Activated naive CD4-positive, alpha-beta T cell treated with anti-CD3 and anti-CD28 coated beads, Interleukin-2, amount 50 U/mL, for 72 hours (primary cell): ENCODE measurements at places on chromosomes 5 and 9. TPM values are rescaled to one million over a fixed set of nuclear protein-coding genes. Genes with fewer than 3 reads are reported as not detected.

ARSI gene
- total RNA-seq = not detected

PHF24 gene
- 0.09 TPM for total RNA-seq

TMEM232 gene
- 0.93 TPM for total RNA-seq

C9orf50 gene
- total RNA-seq = not detected

DNA sequence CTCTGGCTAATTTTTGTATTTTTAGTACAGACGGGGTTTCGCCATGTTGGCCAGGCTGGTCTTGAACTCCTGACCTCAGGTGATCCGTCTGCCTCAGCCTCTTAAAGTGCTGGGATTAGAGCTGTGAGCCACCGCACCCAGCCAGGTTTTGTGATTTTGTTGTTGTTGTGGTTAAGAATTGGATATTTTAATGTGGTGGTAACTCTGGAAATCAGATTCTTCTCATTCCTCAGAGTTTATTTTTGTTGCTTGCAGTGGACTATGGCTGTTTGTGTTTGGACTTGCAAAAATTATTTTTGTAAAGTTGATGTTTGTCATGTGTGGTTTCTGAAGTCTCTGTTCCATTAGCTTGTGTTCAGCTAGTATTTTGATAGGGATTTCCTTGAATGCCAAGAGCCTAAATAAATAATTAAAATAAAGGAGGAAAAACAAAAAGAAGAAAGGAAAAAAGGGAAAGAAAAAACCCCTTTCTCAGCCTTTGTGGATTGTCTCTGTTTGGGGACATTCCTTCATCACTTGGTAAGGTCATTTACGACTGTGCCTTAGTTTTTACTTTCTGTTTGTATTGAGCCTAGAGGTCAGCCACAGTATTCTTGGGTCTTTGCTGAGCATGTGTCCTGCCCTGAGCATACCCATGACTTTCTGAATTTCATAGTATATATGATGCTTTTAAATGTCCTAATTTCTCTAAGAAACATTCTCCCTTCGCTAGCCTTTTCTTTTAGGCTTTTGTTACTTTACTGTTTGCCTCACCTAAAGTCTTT is 37.3 kb downstream of the PBX3 start:
- no peak for DNase-seq

DNA sequence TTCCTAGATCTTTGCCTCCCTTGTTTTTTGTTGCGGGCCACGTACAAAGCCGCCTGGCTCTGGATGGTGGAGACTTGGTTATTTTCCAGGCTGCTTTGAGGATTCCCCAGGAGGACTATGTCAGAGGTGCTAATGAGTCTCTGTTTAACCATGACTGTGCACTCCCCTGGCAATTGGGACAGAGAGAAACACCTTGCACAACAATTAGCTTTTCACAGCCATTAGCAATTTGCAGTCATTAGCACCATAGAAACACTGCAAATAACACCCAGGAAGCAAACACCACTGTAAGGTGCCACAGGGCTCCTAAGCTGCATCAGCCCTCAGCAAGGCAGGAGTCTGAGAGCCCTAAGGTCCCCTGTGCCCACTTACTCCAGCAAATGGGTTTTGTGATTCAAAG is 201.0 kb upstream of the VLDLR start:
- no peak for DNase-seq

DNA sequence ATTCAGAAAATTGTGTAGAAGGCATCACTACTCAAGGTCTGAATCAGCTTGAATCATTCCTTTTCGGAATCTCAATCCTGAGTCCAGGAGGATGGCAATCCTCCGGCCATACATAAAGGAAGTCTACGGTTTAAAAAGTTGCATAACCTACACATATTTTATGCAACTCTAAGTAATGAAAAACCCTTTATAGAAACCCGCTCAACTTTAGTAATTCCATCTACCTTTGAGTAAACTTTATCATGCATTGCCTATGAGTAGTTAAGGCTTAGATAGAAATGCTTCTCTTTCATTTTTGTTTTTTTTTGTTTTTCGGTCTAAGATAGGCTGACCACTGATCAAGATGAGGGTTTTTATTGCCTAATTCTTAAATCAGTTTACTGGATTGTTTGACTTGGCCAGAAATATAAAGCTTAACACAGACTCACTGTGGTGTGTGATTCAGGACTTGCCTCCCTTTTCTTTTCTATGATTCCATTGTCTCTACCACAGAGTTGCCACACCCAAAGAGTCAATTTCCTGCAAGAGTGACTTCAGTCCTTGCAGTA is 85.0 kb downstream of the LURAP1L start:
- no peak for DNase-seq

- no peak for DNase-seq
These were observed 10.7 kb upstream of the GCNT4 start for GRCh38 chr5:75062925-75063531.

DNA sequence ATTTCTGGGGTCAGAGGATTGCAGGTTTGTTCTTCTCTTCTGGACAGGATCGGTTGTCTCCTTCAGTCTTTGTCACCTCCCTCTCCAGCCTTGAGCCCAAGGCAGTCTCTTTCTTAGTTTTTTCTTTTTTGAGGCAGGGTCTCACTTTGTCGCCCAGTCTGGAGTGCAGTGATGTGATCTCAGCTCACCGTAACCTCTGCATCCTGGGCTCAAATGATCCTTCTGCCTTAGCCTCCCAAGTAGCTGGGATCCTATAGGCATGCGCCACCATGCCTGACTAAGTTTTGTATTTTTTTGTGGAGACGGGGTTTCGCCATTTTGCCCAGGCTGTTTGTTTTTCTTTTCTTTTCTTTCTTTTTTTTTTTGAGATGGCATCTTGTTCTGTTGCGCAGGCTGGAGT is 6.1 kb downstream of the PRRC2B start:
- no peak for DNase-seq

DNA sequence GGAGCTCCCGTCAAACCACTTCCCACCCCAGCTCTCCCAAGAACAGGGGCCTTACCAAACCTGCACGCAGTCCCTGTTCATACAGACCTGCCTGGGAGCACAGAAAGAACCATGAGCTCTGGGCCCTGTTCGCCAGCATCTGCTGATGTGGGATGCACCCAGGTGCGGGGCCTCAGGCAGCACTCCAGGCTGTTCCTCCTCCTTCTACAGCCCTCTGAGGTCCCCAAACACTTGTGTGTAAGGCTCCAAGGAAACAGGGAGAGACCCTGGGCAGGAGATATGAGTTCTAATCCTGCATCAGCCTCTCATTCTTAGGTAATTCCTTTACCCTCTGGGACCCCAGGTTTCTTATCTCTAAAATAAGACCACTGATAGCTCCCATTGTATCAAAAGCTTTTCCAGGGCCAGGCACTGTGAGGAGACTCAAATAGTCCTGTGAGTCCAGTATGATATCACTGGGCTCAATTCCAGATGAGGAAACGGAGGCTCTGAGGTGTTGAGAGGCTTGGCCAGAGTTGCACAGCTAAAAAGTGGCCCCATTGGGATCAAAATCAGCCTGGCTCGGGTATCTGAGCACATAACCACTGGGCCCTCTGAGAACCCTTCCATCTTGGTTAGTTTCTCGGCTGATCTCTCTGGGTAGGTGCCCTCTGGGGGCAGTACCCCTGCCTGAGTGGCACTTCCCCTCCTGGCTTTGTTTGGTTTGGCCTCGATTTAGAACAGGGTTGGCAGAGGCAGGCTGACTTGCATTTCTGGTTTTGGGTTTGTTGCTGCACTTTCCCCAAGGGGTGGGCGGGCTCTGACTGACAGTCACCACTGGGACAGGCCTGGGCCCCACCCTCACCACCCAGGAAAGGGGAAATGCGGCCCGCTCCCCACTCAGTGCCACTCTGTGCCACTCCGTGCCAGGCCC is 116.8 kb downstream of the RGS3 start:
- DNase-seq = peak; percentile 83

DNA sequence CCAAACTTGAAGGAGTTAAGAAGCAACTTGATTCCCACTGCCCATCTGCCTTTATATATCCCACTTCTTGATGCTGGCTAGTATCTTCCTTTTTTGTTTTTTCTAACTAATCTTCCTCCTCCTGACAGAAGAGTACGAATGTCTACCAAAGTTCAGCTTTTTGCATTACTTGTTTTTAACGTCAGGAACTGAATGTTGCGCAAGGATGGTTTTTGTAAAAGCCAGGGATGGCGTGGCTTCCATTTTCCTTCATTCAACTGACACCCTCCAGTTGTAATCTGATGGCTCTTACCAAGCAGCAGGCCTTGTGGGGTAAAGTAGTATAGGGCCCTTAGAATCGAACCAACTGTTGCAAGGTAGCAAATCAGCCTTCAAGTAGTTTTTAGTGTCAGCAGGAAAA is 70.8 kb upstream of the GPR151 start:
- DNase-seq = no peak

GRCh38 chr9:129783516-129784361 is 19.2 kb upstream of the TOR1B start:
- DNase-seq = no peak

GRCh38 chr5:151303666-151304065 is at the start of gene SLC36A3:
SLC36A3 (minus strand) TSS chr5:151303766; CDS start chr5:151303354, 412 bp downstream.
- DNase-seq = no peak

DNA sequence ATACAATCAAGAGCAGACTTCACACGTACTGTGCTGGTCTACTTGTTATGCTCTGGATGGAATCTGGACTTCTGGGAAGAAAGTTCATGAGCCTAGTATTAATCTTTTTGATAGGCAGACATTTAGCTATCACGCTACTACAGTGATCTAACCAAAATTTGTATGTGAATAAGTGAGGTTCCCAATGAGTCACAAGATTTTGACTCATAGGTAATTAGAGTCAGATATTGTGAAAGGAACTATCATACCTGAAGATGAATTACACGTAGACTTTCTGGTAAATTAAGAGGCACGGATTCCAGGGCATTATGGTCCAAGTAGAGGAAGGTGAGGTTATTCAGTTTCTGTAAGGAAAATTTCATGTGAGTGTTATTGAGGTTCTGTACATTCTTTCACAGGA is 18.4 kb downstream of the OGN start:
- DNase-seq = no peak

DNA sequence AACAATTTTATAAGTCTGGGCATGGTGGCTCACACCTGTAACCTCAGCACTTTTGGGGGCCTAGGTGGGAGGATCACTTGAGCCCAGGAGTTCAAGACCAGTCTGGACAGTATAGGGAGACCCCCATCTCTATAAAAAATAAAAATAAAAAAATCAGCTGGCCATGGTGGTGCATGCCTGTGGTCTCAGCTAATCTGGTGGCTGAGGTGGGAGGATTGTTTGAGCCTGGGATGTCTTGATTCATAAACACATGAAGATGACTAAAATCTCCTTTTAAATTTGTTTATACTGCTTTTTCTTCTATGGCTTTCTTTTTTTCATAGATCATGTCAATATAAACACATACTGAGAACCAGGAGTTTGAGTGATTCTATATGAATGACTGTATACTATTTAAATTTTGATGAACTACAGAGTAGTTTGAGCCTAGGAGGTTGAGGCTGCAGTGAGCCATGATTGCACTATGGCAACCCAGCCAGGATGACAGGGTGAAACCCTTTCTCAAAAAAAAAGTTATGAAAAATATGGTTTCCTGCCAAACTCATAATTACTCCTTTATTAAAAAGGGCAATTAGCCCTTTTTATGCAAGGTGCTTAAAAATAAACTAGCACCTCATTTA is 14.2 kb downstream of the RIC1 start:
- no peak for DNase-seq

- no peak for DNase-seq
These were observed 14.4 kb downstream of the FAM169A start for GRCh38 chr5:74851684-74852353.

GRCh38 chr5:138468133-138468965 is 3.1 kb downstream of the EGR1 start:
- DNase-seq = no peak

GRCh38 chr5:126884269-126884819 is 107.4 kb downstream of the LMNB1 start:
- DNase-seq = no peak

DNA sequence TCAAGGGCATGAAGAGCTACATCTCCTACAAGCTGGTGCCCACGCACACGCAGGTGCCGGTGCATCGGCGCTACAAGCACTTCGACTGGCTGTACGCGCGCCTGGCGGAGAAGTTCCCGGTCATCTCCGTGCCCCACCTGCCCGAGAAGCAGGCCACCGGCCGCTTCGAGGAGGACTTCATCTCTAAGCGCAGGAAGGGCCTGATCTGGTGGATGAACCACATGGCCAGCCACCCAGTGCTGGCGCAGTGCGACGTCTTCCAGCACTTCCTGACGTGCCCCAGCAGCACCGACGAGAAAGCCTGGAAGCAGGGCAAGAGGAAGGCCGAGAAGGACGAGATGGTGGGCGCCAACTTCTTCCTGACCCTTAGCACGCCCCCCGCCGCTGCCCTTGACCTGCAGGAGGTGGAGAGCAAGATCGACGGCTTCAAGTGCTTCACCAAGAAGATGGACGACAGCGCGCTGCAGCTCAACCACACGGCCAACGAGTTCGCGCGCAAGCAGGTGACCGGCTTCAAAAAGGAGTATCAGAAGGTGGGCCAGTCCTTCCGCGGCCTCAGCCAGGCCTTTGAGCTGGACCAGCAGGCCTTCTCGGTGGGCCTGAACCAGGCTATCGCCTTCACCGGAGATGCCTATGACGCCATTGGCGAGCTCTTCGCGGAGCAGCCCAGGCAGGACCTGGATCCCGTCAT is 1.4 kb downstream of the SNX18 start:
- DNase-seq = no peak

DNA sequence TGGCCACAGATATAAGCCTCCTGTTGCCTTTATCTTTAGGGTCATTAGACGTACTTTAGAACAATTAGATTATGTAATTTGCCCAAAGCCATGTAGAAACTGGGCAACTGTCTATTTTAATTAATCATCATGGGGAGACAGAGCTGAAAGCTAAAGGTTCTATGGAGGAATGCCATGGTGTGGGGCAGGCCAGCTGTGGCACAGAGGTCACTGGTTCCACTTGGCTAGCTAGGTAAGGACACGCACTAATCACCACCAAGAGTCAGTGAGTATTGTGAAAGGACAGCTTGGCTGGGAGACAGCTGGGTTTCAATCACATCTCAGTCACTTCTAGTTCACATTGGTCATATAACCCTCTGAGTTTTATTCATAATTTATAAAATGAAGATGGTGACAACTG is 81.7 kb downstream of the HMHB1 start:
- DNase-seq = no peak
